ENCODE measurements at places on chromosomes 3 and 15.

GRCh38 chr3:12752809-12753208 is 6.2 kb downstream of the TMEM40 start:
- no peak for DNase-seq

DNA sequence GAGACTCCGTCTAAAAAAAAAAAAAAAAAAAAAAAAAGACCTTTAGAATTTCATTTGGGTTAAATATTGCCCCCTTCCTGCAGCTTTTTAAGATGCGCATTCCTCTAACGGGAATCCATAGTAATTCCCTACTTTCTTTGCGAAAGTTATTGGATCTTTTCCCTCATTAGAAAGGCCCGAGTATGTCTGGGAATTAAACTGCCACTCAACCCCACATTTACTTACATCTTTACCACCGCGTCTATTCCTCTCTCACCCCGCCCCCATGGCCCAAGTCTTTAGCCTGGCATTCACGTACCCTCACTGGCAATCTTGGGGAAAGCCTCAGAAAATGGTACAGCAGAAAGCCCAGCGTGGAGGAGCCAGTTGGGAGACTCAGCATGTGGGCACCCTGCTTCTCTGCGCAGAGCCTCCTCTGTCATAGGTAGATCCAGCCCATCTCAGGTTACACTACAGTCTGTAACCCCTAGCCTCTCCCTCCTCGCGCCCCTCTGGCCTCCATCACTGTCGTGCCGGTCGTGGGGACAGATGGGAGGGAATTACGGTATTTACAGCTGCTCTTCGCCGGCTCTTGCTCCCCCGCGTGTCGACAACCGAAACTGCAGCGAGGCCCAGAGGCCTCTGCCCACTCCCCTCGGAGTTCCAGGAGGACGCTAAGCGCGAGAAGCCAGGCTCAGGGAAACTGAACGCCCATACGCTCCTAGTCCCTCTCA is 6.4 kb upstream of the ANKDD1A start:
- DNase-seq, result peak; percentile 59

DNA sequence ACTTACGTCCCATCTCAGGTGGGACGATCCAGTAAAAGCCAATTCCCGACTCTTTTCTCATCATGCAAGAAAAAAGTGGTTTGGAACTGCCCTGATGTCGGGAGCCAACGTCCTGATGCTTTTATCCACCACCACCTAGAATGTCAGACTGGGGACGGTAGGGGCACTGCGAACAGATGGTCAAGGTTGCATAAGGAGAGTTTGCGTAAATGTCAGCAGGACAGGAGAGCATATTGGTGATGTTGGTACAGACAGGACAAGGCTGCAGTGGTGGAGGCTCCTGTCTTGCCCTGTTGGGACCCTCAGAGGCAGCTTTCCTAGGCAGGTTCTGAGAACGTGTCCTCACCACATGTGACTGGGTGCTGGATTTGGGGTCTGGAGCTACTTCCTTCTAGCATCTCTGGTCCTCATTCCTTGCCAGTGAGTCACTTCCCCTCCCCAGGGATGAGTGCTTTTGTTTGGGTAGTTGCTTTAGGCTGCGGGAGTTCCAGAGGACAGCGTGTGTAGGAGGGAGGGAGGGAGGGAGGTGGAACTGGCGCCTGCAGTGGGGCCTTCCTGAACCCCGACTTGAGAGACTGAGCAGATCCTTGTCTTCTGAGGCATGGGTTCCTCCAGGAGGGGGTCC is 21.0 kb downstream of the THSD4 start:
- DNase-seq, result peak; percentile 76

- DNase-seq, result no peak
Observed at GRCh38 chr15:52464040-52464439, 64.6 kb downstream of the MYO5A start.

DNA sequence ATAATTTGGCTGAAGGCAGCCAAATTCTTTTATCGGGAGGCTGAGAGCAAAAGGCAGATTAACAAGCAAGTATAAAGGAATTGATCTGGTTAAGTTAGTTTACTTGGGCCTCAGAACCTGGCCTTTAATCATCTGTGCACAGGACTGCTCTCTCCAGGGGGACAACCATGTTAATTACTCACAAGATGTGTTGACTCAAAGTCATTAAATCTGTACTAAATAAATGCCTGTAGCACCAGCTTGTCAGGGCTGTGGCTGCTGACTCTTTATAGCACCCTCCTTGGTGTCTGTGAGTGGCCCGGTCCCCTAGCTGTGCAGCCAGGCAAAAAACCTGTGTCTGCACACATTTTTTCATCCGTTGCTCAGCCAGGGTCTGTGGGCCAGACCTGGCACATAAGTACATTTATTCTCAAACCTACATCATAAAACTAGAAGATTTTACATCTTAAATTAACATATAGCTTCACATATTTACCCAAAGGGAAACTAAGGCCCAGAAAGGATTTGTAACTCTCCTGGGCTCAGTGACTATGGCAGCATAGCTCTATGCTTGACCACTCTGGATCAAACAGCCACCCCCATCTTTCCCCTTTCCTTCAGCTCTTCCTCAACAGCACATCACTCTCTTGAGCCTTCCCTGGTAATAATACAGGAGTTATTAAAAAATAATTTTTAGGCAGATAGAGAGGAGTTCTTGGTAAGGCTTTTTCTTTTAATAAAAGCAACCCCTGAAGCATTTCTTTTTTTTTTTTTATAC is 51.4 kb downstream of the NCEH1 start:
- DNase-seq, result peak; percentile 41

Measured in MG63 (cell line).